ENCODE measurements at places on chromosomes 5 and 9. TPM values are rescaled to one million over a fixed set of nuclear protein-coding genes. Genes with fewer than 3 reads are reported as not detected.

GRCh38 chr5:4907571-4907970 is 232.6 kb upstream of the ADAMTS16 start:
- no peak overlapping the region for H3K27ac ChIP-seq
- no peak for DNase-seq
- no peaks in the 10 kb centered on the region for H3K36me3 ChIP-seq
- H3K4me1 ChIP-seq = no peaks in the 10 kb centered on the region

DNA sequence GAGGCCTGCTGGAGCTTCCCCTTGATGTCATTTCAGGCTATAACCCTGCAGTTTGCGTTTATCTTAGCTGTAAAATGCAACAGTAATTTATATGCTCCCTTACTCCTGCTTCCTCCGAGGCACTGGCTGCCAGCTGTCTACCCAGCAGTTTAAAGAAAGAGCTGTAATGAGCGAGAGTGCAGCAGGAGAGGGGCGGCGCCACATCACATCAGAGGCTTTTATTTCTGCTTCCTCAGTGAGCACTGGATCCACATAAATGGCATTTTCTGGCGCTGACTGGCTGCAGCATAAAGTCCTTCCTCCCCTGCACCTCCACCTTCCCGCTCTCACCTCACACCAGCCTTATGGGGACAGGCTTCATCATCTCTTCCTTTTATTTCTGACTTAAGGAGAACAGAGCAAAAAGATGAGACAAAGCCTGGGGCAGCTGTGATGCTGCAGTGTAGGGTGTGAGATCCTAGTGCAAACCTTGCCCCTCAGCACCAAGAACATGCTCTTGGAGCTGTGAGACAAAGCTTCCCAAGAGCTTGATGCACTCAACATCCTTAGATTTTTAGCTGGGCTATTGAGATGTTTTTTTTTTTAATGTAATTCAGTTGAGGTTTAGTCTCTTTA is 829.6 kb upstream of the ZNF608 start:
- H3K36me3 ChIP-seq = no peaks in the 10 kb centered on the region
- no peak overlapping the region for H3K4me3 ChIP-seq
- no peaks in the 10 kb centered on the region for H3K4me1 ChIP-seq
- no peak overlapping the region for H3K27ac ChIP-seq
- DNase-seq = no peak

GRCh38 chr9:137891588-137892423 is 14.2 kb downstream of the CACNA1B start:
- DNase-seq = no peak
- no peak overlapping the region for H3K4me3 ChIP-seq
- no peaks in the 10 kb centered on the region for H3K36me3 ChIP-seq
- no peaks in the 10 kb centered on the region for H3K27me3 ChIP-seq

DNA sequence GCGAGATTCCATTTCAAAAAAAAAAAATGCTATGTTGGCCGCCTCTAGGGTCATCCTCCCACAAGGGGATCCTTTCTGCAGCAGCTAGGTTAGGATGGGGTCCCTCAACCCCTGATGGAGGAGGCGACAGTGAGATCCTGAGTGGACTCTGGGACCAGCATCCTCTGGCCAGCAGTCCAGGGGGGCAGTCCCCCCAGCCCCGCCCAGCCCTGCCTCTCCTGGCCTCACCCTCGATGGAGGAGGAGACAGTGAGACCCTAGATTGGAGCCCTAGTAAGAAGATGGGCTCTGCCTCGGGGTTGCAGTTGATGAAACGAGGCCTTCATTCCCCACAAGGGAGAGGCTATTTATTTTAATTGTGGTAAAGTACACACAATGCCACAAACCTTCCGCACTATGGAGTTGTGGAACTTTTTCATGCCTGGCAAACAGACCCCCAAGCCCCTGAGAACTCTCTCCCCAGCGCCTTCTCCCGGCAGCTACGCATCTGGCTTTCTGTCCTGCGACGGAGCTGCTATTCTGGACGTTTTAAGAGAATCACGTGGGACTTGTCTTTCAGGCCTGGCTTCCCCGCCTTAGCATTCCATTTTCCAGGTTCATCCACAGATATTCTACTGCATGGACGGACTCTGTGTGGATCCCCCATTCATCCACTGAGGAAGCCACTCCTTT is 15.8 kb downstream of the VAV2 start:
- no peaks in the 10 kb centered on the region for H3K27me3 ChIP-seq
- H3K36me3 ChIP-seq = no peaks in the 10 kb centered on the region
- peaks cover 22% of the 10 kb centered on the region for H3K4me1 ChIP-seq
- no peak overlapping the region for H3K27ac ChIP-seq
- no peak for DNase-seq

DNA sequence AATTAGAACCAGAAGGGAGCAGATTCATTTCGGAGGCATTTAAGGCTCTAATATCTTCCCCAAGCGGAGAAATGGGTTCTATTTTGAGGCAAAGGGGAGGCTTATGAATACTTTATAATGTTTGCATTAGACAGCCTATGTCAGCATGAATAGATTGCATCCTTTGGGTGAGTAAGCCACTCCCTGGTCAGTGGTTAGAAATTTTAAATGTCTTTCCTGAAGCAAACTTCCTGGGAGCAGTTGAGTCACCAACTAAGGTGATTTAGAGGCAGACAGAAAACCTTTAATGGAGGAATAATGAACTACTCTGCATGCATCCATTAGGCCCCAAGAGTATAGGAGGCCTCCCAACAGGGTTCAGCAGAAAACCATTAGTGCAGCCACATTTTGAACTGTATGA is 204.9 kb downstream of the ELAVL2 start:
- H3K27ac ChIP-seq = no peak overlapping the region
- no peak overlapping the region for H3K4me3 ChIP-seq
- H3K36me3 ChIP-seq = no peaks in the 10 kb centered on the region

DNA sequence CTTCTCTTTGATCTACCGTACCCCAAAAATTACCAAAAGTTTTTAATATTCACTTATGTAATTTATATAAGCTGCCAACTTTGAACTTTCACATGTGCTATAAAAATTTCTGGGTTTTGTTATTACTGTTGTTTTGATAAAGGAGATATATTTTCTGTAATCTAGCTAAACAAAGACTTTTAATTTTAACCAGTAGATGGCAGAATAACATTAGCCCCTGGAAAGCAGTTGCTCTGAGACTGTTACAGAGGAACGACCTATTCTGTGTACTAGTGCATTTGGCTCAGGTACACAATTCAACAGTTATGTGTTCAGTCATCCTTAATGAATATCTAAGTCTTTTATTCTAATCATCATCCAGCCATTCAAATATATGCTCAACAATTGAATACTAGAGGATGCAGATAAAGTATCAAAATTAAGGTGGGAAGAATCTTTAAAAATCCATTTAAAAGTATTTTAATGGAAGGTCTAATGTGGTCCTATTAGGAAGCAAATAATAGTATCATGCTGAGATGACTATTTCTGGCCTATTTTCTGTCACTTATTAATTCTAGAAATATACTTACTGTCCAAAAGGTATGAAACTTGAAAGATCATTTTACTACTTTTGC is 8.6 kb downstream of the KLHL9 start:
- peak; percentile 82 for DNase-seq
- no peaks in the 10 kb centered on the region for H3K27me3 ChIP-seq
- no peak overlapping the region for H3K27ac ChIP-seq
- no peak overlapping the region for H3K4me3 ChIP-seq

The CREB3 gene
- total RNA-seq = 10.8 TPM

The OR1Q1 gene
- not detected for total RNA-seq

The GTF3C4 gene
- total RNA-seq = 11.2 TPM

The PCDHB5 gene
- total RNA-seq = not detected

All from Karpas-422 (cell line).